ENCODE measurements at places on chromosomes 11 and 22.

DNA sequence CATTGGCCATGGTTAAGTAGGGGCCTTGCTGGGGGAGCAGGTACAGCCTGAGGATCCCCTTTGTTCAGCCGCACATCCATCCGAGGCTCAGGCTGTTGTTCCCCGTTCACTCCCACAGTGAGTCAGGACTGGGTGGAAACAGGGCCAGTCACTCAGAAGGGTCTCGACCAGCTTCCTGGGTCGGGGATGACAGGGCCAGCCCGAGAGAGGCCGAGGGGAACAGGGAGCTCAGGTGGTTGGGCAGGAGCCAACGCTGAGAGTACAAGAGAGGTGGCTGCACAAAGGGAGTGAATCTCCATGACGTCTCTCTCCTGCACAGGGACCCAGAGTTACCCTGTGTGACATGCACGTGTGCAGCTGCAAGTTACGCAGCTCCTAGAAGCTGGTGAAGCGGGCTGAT is 97.2 kb upstream of the SHANK2 start:
- no peak for DNase-seq

DNA sequence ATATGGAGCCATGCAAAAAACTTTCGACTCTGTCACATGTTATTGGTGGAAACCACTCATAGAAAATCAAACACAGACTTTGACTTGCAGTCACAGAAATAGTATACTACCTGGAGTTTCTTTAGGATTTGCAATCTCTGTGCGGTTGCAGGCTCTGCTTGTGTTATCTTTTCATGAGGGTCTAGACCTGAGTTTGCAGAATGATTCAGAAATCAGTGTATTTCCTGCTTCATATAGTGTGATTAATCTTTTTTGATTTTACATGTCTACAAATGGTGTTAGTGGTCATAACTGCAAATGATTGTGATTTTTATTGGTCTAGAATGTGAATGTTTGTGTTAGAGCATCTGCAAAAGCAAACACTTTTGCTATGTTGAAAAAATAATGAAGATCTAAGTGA is 690.2 kb downstream of the NTM start:
- no peak for DNase-seq

GRCh38 chr11:47411884-47412746 is 3.7 kb downstream of the SLC39A13 start:
- DNase-seq = peak; percentile 15

GRCh38 chr11:61256710-61257482 is 15.9 kb downstream of the PGA5 start:
- no peak for DNase-seq

GRCh38 chr11:28517621-28518020 is 409.4 kb downstream of the METTL15 start:
- no peak for DNase-seq

DNA sequence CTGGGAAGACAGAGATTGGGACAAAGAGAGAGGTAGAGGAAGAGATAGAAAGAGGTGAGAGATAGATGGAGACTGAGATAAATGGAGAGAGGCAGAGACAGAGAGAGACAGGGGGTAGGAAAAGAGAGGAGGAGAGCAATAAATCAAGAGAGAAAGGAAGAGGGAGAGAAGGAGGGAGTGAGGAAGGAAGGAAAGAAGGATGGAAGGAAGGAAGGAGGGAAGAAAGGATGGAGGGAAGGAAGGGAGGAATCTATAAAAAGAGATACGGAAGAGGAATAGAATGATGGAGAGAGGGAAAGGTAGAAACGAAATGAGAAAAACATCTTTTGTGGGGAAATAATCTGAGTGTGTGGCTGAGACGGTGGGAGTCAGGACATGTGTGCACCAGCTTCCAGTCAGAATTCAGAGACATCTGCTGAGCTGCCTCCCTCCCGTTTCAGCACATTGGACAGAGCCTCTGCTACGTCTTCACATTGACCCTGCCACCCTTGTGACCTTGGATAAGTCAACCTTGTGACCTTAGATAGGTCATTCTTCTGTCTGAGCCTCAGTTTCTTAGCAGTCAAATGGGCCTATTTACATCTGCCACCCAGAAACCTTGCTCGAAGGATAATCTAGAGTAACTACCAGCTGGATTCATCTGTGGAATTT is 417.8 kb downstream of the MIAT start:
- DNase-seq = no peak

DNA sequence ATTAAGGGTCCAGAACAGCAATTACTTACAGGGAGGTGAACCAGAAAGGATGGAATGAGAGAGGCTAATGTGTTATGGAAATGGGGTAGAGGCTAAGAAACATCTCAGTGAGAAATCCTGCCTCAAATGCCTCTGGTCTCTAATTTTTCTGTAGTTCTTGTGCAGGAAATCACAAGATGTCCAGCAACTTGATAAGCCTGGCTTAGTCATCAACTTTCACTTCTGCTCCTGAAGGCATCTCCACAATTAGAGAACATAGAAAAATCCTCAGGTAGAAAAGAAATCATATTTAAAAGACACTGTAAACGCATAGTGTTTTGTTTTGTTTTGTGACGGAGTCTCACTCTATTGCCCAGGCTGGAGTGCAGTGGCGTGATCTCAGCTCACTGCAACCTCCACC is 18.7 kb downstream of the MRGPRX4 start:
- no peak for DNase-seq

GRCh38 chr11:13861411-13861810 is 101.1 kb upstream of the SPON1 start:
- no peak for DNase-seq

DNA sequence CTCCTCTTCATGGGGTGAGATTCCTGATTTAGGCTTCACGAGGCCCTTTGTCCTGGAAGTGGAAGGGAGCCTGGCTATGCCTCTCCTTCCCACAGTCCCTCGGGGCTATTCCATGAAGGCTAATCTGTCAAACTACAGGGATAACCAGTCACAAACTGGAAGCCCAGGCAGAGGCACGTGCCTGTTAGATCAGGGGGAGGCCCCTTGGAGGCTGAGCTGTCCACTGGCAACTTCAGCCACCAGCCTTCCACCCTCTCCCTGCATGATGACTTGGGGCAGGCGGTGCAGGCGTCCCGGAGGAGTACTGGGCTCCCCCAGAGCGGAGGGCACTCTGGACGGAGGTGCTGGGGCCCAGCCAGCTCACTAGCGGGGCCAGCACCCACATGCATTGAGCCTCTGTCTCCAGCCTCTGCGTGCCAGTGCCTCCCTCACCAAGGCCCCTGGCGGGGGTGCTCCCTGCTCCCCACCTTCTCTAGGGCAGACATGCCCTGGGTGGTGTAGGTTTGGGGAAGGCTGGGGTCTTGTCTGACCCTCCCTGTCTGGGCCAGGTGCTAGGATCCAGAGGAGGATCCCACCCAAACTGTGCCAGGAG is 42.9 kb downstream of the WNT11 start:
- no peak for DNase-seq

GRCh38 chr11:115505175-115505574 is 960 bp upstream of the CADM1 start:
- no peak for DNase-seq

GRCh38 chr11:15565880-15566279 is 451.2 kb downstream of the INSC start:
- DNase-seq = peak; percentile 79

- DNase-seq = peak; percentile 58
Measured at GRCh38 chr11:122853971-122854446, 15.7 kb downstream of the CRTAM start.

DNA sequence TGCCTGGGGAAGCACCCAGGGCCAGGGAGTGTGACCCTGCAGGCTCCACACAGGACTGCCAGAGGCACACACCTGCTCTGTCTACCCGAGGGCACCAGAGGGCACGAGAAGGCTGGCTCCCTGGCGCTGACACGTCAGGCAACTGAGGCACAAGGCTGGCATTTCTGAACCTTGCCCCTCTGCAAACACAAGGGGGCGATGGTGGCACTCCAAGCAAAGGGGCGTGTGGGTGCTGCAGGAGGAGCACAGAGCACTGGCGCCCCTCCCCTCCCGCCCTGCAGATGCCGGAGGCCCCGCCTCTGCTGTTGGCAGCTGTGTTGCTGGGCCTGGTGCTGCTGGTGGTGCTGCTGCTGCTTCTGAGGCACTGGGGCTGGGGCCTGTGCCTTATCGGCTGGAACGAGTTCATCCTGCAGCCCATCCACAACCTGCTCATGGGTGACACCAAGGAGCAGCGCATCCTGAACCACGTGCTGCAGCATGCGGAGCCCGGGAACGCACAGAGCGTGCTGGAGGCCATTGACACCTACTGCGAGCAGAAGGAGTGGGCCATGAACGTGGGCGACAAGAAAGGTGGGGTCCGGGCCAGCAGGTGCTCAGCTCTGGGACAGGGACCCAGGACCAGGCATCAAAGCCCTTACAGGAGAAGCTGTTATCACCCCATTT is 20.8 kb upstream of the TXNRD2 start:
- peak; percentile 69 for DNase-seq

- DNase-seq = no peak
Measured at GRCh38 chr11:116849486-116849885, 12.1 kb upstream of the APOA1 start.

DNA sequence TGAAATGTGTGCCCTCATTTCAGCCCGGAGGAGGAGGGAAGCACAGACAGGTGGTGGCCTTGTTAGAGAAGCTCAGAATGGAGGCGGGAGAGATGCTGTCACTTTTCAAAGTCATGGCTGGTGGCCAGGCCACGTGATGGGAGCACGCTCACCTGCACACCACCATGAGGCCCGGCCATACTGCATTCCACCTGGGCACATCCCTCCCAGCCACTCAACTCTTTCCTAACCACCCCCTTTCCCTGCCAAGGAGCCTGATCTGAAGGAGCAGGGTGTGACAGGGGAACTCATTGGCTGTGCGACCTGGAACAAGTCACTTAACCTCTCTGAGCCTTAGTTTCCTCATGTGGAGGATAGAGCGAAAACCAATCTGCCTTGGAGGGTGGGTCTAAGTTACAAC is 364.5 kb downstream of the CTTN start:
- no peak for DNase-seq

DNA sequence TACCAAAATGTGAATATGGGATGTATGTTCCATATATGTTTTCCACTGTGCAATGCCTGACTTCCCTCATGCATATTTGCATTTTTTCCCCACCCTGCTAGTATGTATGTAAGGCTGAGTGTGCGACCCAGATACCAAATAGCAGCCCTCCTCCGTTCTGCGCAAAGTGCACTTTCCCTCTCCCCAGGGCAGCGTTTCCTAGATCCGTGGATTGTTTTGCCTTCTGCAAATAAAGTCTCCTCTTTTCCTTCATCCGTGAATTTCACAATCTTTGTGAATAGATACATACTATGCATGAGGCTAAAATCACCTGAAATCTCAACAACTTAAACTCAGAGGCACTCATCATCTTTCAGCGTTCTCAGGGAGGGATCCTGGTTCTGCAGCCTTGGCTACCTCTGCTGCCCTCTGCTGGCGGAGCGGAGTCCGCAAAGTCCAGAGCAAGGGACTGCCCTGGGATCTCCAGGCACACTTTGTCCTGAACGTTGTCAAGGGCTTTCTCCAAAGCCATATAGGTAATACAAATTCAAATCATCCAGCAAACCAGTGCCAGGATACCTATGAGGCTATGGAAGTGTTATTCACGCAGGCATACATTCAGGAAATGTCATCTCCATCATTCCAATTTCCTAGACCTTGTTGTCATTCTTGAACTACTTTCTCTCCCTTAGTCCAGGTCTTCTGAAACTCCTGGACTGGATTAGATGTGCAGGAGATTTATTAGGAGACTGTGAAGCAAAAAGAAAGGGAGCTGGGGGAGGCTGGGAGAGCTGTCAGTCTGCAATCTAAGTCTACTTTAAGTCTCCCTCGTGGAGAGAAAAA is 53.1 kb downstream of the CNTF start:
- peak; percentile 6 for DNase-seq

- peak; percentile 67 for DNase-seq
Measured at GRCh38 chr11:128905345-128906184, 14.4 kb downstream of the KCNJ5 start.
